ENCODE measurements at places on chromosomes 6 and 20. TPM values are rescaled to one million over a fixed set of nuclear protein-coding genes. Genes with fewer than 3 reads are reported as not detected.

Gene SCUBE3
- total RNA-seq = not detected

Gene TREM1
- 4.1 TPM for total RNA-seq

Gene FUT9
- total RNA-seq = not detected

Gene ULBP2
- 2.8 TPM for total RNA-seq

Gene SIRPD
- not detected for total RNA-seq

Gene ZKSCAN3
- total RNA-seq = 3.9 TPM

Gene SCRT2
- total RNA-seq = not detected

Gene MTCH1
- 194 TPM for total RNA-seq

Gene WFDC10B
- total RNA-seq = not detected

Gene BTNL2
- total RNA-seq = not detected

Gene TMEM74B
- not detected for total RNA-seq

All from T-helper 17 cell (primary cell).